Activated naive CD8-positive, alpha-beta T cell treated with anti-CD3 and anti-CD28 coated beads, Interleukin-2, amount 10 ng/mL, durations not matched to agents 7 days and 5 days (primary cell): ENCODE measurements at places on chromosomes 3 and 15. TPM values are rescaled to one million over a fixed set of nuclear protein-coding genes. Genes with fewer than 3 reads are reported as not detected.

GRCh38 chr15:57887825-57888224, 177.7 kb downstream of the ALDH1A2 start:
- no peak for DNase-seq

- no peak for DNase-seq
These were observed at the start of gene PLA2G4F for GRCh38 chr15:42156243-42156922. PLA2G4F (minus strand) TSS chr15:42156636; CDS start chr15:42156549, 87 bp downstream.

DNA sequence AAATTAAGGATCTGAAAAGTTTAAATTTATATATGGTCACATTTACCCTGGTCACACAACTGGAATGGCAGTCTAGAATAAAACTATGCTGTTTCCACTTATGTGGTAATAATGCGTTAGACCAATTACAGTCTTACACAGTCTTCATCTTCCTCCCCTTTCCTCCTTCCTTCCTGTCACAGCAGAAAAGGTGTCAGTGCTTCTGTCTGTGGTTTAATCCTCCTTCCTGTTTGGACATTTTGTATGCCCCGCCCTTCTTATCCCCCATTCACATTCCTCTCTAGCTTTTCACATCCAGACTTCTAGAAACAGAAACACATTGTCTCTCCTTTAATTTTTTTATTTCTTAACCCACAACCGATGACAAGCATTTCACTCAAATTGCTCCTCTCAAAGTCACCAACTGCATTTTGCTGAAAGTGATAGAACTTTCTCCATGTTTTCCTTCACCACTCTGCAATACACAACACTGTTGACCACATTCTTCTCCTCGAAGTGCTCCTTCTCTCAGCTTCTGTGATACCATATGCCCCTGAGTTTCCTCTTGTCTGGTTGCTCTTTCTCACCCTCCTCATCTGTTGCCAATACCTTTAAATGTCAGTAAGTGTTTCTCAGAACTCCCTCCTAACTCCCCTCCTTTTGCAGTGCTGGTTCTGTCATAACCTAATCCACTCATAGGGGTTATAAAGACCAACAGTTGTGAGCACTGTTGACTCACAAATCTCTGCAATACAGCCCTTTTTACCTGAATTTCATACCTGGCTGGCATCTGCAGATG, 271.6 kb downstream of the UBE2E2 start:
- no peak for DNase-seq

- DNase-seq: no peak
These were observed 39.4 kb upstream of the FRMD4B start for GRCh38 chr3:69425249-69425648.

DNA sequence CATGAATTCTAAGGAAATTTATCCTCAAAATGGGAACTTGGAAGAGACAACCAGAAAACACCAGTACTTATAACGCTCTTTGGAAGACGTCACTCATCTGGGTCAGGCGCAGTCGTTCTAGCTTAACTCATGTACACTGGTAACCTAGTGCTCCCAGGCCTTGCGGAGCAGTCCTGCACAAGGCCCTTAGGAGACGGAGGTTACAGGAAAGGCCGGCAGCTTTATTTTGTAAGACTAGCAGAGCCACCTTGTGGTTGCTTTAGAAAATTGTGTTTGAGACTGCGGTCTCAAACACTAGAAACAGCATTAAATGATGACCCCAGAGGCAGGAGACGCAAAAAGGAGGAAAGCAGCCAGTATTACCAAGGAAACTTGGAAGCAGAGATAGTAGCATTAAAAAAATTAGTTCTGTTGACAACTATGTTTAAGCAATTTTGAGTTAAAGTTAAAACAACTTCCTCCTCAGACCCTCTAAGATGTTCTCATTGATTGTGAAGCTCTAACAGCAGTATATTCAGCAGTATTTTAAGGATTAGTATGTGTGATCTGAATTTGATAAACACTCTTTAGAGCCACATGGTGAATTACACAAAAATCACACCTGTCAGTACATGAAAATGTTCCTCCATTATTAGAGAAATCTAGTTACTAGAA, 141.9 kb upstream of the C2CD4B start:
- DNase-seq: no peak

GRCh38 chr3:69761896-69762767, 22.9 kb downstream of the MITF start:
- no peak for DNase-seq

- DNase-seq: no peak
These were observed 286.6 kb downstream of the WDR72 start for GRCh38 chr15:53472883-53473282.

GRCh38 chr3:25652921-25653320, 11.8 kb downstream of the TOP2B start:
- DNase-seq: no peak

GRCh38 chr3:127823426-127823857, 1.1 kb upstream of the MGLL start:
- no peak for DNase-seq

DNA sequence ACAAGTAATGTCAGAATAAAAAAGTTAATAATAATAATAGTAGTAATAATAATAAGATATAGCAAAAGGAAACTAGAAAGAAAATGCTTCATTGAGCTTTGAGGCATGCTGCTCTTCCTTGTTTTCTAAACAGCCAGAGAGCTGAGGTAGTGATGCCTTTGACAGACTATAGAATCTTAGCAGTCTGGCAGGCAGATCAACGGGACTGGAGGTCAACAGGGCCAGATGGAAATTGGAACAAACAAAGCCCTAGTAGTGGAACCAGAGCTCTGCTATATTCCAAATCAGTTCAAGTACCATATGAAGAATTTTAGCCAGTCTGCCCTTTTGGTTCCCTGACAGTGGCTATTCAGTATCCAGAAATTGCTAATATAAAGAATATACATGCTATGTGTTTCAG, 278.6 kb downstream of the NLGN1 start:
- no peak for DNase-seq

GRCh38 chr3:154217671-154218070, 96.5 kb downstream of the ARHGEF26 start:
- no peak for DNase-seq

DNA sequence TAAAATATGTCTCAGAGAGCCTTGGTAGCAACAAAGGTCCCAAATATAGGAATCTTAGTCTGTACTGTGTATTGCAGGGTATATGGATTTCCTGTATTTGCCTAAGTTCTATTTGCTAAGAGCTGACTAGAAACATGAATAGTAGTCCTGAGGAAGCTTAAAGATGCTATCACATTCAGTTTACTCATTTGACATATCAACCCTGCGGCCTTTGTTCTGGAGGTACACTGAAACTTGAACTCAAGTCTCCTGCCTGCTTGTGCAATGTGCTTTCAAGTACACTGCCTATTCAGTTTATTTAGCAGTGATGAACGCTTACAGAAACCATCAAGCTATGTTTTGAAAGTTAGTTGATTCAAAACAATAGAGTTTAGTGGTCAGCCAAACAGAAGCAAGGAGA, 21.1 kb downstream of the IL1RAP start:
- no peak for DNase-seq

DNA sequence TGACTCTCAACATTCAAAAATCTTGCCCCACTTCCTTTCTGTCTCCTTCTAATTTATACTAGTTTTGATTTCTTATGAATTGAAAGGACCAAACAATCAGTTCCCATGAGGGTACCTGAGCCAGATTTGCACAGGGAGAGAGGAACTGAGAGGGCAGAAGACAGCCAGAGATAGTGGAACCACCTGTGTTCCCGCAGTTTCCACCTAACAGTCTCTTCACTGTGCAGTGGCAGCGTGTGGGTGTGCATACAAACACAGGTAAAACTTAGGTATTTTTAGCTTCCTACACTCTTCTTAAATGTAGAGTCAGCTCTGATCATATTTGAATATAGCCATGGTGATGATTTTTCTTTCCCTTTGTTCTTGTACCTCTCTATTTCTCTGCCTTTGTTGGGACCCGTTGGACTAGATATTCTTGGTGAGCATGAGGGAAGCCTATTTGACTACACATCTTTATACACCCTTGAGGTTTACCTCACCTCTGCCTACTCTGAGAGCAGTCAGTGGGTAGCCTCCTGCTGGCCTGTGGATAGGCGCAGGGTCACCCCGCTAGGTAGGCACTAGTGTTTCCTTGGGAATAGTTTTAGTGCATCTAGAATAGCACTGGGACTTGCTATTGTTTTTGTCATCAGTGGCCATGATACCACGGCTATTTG, 58.8 kb downstream of the MAP3K13 start:
- DNase-seq: no peak

GRCh38 chr3:170189398-170190256, 8.1 kb upstream of the PHC3 start:
- DNase-seq: no peak

DNA sequence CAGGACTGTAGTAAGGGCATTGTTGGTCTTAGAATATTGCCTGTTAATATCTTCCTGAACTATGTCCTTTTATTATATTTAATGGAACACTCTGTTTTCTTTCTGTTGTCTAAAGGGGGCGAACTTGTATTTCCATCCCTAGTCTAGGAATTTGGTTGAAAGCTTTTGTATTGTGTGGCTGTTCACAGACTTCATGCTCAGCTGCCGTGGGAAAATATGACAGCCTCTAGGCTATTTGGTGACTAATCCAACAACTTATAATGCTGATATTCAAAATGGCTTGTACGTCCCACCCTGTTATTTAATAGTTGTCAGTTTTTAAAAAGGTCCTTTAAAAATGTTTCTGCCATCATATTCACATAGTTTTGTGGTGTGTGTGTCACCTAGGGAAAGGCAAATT, 202.6 kb downstream of the KLHL25 start:
- DNase-seq: no peak

DNA sequence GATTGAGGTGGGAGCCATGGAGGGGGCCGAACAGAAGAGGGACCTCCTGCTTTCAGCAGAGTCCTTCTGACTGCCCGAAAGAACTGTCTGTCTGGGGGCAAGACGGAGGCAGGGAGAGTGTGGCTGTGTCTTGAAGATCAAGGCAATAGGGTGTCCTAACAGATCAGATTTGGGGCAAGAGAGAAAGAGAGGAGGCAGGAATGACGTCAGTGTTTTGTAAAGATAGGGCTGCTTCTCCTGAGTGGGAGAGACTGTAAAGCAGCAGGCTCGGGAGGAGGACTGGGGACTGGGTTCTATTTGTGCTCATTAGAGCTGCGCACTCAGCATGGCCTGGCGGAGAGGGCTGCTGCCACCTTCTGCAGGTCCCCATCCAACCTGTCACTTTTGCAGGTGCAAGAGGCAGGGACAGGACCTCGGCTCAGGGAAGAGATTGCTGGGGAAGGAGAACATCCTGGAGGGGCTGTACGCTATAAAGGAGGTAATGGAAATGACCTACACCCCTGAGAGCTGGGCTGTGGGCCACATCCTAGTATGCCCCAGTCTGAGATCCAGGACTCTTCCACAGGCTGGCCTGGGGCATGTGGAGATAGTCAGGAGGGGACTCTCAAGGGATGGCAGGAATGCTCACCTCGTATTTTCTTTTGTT, 29.0 kb upstream of the FGD5 start:
- no peak for DNase-seq

DNA sequence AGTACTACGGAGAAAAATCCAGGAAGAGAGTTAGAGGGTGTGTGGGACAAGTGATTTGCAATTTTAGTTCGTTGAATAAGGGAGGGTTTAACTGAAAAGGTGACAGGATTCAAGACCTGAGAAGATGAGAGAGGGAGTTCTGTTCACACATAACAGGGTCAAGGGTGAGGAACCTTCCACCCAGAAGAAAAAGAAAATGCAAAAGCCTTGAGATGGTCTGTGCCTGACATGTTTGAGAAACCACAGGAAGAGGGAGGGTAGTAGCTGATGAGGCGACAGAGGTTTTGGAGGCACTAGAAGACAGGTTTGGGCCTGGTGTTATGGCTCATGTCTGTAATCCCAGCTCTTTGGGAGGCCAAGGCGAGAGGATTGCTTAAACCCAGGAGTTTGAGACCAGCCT, 591 bp upstream of the SLC25A20 start:
- peak; percentile 36 for DNase-seq

DNA sequence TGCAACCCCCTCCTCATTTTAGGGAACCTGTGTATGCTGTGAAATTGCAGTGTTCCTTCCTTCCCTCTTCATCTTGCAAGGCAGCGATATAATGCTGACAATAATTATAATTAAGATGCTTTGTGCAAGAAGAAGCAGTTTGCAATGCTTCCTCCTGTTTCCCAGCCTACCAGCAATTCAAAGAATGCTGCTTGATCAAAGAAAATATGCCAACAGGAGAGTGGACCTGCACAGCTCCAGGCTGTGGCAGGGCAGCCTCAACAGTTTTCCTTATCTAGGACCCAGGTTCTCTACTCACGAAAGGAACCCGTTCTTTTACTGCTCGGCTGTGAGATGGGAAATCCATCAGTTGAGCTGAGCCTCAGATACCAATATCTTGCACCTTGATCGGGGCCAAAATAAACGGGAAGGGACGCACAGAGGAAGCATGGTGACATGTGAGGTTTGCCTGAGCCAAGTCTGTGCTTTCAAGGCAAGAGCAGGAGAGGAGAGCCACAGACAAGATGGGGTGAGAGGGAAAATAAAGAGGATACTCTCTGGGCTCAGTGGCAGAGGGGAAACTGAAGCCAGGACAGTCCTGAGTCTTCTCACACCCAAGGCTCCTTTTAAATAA, 22.6 kb upstream of the LRTM1 start:
- no peak for DNase-seq

DNA sequence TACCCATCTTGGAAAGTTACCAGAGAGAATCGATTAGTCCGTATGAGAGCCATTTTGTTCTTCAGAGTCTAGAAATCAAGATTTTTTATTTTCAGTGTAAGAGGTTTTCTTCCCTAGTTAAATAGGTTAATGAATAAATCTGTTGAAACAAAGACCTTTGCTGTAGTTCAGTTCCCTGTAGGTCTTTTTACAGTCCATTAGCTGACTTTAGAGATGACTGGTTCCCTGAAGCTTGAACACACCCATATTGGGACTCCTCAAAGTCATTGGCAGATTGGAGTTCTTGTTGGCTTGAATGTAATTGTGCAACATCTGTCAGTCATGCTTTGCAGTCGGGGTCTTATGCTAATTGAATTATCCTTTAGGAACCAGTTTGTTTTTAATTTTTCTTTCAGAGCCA, 45.3 kb downstream of the SEMA6D start:
- no peak for DNase-seq

DNA sequence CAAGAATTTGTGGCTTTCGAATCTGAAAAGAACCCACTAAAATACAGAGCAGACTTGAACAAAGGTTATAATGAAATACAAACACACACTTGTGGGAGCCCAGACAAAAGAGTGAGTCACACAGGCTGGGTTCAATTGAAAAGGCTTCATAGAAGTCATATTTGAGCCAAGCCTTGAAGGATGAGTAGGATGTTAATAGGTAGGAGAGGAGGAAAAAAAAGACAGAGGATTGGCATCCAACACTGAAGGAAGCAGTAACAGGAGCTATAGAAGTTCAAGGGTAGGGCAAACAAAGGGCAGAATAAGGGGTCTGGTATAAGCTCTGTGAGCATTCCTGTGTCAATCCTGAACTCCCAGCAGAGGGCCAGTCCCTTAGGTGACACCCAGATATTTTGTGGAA, 325.4 kb downstream of the FOXP1 start:
- no peak for DNase-seq

GRCh38 chr3:124887177-124887931, at the start of gene ITGB5:
ITGB5 (minus strand) TSS chr3:124887365; CDS start chr3:124887000, 365 bp downstream.
- peak; percentile 52 for DNase-seq

GRCh38 chr3:188165596-188165995, 11.6 kb downstream of the LPP start:
- DNase-seq: no peak

The GABRR3 gene
- not detected for total RNA-seq

The CPEB1 gene
- total RNA-seq: 0.58 TPM

The ATP13A5 gene
- not detected for total RNA-seq

The NEK10 gene
- 0.79 TPM for total RNA-seq

The C3orf49 gene
- not detected for total RNA-seq

The MUC13 gene
- not detected for total RNA-seq

The SUCNR1 gene
- 0.08 TPM for total RNA-seq

The AADAC gene
- not detected for total RNA-seq

The SSUH2 gene
- total RNA-seq: not detected

The CFAP20DC gene
- 1.8 TPM for total RNA-seq

The PIGX gene
- total RNA-seq: 32.6 TPM
